Activated CD4-positive, alpha-beta memory T cell treated with anti-CD3 and anti-CD28 coated beads for 36 hours (primary cell): ENCODE measurements at places on chromosomes 2 and 18.

- no peak for DNase-seq
These were observed 17.5 kb downstream of the ASB1 start for GRCh38 chr2:238444242-238444641.

GRCh38 chr2:162400336-162400735 is 56.4 kb downstream of the GCA start:
- no peak for DNase-seq

GRCh38 chr18:3263132-3263700 is 1.3 kb downstream of the MYL12B start:
- no peak for DNase-seq

- peak; percentile 91 for DNase-seq
These were observed 98.7 kb downstream of the PLB1 start for GRCh38 chr2:28594332-28595108.

GRCh38 chr2:66264354-66264753 is 170.6 kb upstream of the MEIS1 start:
- DNase-seq, result no peak

DNA sequence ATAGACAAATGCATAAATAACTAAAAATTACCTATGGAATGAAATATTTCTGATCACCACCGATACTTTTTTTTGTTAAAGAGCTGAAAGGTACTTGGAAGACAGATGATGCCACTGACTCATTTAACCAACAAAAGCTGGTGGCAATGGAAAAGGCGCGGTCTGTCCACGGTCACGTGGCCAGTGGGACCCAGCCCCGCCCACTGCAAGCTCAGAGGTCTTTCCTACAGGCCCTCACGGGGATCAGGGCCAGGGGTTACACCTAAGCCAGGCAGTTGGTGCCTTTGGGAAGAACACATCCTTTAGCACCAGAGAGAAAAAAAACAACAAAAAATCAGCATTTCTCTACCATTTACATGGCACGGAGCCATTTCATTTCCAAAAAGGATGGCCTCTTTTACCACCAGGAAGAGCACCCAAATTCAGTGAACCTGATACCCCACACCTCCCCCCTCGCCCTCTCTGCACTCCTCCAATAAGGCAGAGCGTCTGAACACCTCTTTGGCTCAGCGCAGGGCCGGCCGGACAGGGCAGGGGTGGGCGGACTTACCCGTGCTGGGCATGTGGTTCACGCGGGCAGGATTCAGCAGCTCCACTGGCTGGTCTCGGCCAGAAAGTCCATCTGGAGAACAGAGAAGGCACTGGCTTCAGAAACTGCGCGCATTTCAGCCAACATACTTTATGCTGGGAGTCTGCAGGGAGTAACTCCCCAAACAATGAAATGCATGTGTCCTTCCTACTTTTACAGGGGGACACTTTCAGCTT is 164.6 kb downstream of the HDAC4 start:
- no peak for DNase-seq

- no peak for DNase-seq
These were observed 35.5 kb downstream of the DDX18 start for GRCh38 chr2:117850015-117850414.

DNA sequence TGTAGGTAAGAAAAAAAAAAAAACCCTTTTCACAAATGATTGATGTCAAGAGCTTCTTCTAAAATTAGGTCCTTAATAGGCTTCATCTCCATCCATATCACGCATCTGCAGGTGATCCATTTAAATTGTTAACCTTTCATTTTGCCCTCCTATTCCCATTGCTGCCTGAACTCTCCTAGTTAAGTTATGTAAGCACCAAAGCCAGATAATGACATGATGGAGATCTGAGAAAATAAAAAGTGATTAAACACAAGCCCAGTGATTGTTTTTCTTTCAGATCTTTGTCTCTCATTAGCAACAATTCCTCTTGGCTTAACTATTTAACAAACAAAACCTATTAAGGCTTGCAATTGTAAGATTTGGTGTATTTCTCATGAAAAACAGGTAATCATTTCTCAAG is 20.0 kb downstream of the LANCL1 start:
- no peak for DNase-seq
